Left lung (tissue), 14 donors: ENCODE measurements at places on chromosomes 12 and 14. TPM values are rescaled to one million over a fixed set of nuclear protein-coding genes. Genes with fewer than 3 reads are reported as not detected.

DNA sequence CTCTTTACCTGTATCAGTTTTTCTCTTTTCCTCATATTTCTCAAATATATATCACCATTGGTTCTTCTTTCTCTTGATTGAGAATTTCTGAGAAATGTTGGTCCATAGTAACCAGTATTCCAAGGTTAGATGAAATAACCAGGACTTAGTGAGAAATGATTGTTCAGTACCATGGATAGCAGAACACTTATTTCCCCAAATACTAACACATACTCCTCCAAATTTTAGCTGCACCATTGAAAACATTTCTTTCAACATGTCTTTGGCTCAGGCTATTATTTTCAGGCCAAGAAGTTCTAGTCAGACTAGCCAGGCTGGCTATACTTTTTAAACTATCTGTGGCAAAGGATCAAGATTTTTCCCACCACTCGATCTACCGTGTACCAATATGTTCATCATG, 113.3 kb downstream of the PTPRO start:
- DNase-seq = no peak

DNA sequence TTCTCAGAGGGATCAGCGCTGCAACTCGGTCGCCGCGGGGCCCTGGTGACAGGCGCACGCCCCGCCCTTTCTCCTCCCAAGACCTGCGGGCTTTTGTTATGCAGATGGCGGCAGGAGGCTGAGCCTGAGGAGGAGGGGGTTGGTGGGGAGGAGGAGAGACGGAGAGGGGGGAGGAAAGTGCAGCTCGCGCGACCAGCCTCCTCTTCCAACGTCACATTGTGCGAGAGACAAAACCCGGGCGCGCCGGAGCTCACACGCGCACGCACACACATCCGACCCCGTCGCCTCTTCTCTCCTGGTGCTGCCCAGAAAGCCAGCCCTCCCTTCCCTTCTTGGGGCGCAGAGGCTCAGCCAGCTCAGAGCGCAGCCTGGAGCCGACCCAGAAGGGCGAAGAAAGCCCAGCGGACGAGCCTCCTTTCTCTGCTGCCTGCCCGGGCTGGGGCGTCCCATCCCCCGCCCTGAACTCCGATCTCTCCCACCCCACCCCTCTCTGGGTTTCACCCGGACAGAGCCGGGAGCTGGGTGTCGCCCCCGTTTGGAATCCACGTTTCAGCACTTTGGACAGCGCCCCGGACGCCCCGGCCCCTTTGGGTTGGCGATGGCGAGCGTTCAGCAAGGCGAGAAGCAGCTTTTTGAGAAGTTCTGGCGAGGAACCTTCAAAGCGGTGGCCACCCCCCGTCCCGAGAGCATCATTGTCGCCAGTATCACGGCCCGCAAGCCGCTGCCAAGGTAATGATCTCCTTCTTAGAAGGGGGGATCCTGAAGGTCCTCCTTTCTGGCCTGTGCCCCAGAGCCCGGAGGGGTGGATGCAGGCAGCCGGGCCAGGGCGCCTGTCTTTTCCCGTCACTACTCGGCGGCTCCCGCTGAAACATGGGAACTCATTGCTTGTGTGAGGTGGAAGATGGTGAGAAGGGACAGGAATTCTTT, at the start of gene SRRM4:
Gene SRRM4 (plus strand): TSS at position 257 of the 927 bp plus-strand sequence. CDS start 342 bp downstream, at position 599.
- DNase-seq = peak; percentile 48

KCNA5 gene
- 1.7 TPM for total RNA-seq

PLD4 gene
- total RNA-seq = 0.76 TPM

GRCh38 chr12:96421014-96421413, 20.8 kb upstream of the CDK17 start:
- DNase-seq = no peak
